Dermis blood vessel endothelial cell (primary cell): ENCODE measurements at places on chromosomes 6 and 20.

DNA sequence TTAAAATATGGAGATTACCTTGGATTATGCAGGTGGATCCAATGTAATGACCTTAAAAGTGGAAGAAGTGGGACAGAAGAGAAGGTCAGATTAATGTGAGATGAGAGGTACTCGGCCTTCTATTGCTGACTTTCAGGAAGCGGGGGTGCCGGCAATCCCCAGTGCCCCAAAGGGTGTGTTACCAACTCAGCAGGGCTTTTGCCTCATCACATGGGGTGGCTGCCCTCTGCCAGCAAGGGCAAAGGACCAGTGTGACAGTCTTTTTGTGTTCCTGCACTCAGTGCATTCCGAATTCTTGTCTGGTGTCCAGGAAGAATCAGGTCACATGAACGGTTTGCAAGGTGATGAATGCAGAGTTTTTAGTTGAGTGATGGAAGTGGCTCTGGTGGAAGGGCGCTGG is 624.2 kb downstream of the COL12A1 start:
- no peak for DNase-seq

DNA sequence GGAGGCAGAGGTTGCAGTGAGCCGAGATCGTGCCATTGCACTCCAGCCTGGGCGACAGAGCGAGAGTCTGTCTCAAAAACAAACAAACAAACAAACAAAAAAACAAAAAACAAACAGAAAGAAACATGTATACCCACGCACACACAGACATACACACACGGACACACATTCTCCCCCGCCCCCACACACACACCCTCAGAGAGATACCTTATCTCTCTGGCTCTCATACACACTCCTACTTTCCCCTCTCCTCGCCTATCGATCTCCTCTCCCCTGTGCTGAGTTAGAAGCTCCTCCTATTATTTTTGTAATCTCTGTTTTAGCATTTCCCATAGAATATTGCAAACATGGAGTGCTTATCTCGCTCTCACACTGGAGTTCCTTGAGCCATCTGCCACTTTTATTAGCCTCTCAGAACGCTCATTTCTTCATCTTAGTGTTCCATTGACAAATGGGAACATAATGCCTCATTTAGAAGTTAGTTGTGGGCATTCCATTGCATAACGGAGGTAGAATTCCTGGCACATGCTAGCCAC is 144.2 kb upstream of the CITED2 start:
- no peak for DNase-seq

- peak; percentile 81 for DNase-seq
Observed at GRCh38 chr6:30814146-30815040, 69.9 kb upstream of the DDR1 start.

DNA sequence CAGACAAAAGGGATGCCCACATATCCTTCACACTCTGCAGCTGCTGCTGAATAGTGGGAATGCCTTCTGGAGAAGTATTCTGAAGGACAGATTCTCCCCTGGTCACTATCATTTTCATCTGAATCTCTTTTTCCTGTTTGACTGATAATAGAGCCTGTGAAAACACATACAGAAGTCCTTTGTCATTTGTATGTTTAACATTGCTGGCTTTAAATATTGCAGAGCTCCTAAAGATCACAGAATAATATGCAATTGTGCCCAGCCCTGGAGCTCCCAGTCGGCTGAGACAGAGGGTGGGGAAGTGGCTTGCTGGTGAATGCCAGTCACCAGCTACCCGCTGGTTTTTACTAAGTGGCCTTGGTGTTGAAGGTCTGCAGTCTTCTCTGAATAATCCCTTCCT is 272.3 kb downstream of the SYNE1 start:
- no peak for DNase-seq

GRCh38 chr6:22026164-22026678 is 270.6 kb downstream of the PRL start:
- DNase-seq, result no peak

DNA sequence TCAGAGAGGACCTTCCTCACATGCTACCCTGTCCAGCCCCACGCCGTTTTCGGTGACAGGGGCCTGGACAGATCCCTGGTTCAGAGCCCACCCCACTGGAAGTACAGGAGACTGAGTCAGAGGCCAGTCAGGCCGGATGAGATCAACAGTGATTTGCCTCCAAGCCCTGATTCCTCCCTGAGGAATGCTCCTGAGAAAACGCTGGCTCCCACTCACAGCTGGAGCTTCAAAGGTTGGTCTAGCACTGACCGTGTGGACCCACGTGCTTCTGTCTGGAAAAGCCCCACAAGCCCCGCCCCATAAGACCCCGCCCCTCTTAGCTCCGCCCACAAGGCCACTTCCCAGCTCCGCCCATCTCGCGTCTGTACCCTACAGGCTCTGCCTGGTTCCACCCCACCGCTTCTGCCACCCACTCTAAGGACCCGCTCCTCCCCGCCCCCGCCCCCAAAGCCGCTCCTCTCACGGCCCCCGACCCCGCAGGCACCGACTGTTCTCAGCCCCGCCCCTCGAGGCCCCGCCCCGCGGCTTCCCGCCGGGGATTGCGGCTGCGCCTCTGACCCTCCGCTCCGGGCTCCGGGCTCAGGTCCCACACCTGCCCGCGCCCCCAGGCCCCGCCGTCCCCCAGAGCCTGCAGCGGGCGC is 64.9 kb upstream of the BHLHE23 start:
- peak; percentile 23 for DNase-seq

DNA sequence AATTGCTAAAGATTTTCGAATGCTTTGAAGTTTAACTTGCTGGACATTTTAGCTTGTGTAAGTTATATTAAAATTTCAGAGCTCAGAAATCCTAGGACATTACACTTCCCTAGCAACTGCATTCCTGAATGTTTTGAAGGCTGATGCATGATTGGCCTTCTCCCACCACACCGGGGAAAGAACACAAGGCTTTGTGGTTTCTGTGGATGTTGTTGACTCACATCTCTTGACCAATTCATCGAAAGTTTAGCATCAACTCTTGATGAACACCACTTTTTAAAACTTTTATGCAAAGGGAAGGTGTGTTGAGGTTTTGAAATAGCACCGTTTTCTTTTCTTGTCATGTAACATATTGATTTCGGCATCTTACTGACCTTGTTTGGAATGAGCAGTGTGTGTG is 81.1 kb downstream of the RIMS1 start:
- DNase-seq, result no peak

- no peak for DNase-seq
Observed at GRCh38 chr6:129659167-129659566, 50.8 kb downstream of the ARHGAP18 start.
